ENCODE measurements at places on chromosomes 2 and 18. TPM values are rescaled to one million over a fixed set of nuclear protein-coding genes. Genes with fewer than 3 reads are reported as not detected.

Gene CTAGE1
- not detected for total RNA-seq

Gene CDKL4
- 13.4 TPM for total RNA-seq

Gene SERPINB4
- total RNA-seq, result not detected

Gene NT5DC4
- total RNA-seq, result not detected

Gene SPEG
- 18.2 TPM for total RNA-seq

Gene NETO1
- 50.7 TPM for total RNA-seq

Gene RUFY4
- 0.23 TPM for total RNA-seq

Gene MCFD2
- total RNA-seq, result 61.1 TPM

Gene KLHL29
- total RNA-seq, result 16.1 TPM

Gene LAMA1
- total RNA-seq, result 22.1 TPM

Gene ECEL1
- 27.0 TPM for total RNA-seq

Gene KCNG3
- total RNA-seq, result 2.8 TPM

Gene G6PC2
- not detected for total RNA-seq
